Activated CD4-positive, alpha-beta T cell treated with anti-CD3 and anti-CD28 coated beads, Interleukin-2, amount 50 U/mL, for 1 hour (primary cell): ENCODE measurements at places on chromosomes 6 and 20.

DNA sequence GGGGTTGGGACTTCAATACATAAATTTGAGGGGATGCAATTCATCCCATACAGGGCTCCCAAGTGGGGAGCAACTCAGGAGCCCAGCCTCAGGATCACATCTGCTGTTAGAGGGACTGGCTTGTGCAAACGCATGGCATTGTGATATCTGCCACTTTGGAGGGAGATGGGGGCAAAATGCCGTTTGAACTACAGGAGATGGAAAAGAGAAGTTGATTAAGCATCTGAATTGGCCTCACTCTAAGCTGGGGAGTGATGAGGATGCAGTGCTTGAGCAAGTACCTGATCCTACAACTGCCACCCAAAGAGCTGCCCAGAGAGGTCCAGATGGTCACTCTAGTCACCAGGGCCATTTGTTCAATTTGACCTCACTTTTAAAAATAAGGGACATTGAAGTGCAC lies 2.0 kb downstream of the LY86 start:
- DNase-seq = no peak

DNA sequence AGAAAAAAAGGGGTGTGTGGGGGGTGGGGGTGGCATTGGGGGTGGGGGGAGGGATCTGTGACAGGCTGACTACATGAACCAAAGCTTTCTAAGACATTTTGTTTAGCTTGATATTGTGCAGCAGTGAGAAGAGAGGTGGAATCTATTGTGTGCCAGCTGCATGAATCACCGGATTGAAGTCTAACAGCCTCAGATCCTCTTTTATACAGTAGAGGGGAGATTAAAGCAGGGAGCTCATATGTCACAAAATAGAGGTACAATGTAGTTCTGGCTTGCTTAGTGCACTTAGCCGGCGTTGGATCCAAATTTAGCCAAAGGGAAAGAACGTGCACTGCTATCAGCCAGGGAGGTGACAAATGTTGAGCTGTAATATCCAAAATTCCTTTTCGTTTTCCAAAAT lies 404.2 kb upstream of the CITED2 start:
- no peak for DNase-seq

GRCh38 chr6:14658886-14659561 lies 541.5 kb downstream of the CD83 start:
- no peak for DNase-seq

- no peak for DNase-seq
These were observed 512.8 kb upstream of the JARID2 start for GRCh38 chr6:14732844-14733757.

GRCh38 chr6:95794749-95795148 lies 217.4 kb downstream of the MANEA start:
- no peak for DNase-seq

- no peak for DNase-seq
These were observed 5.8 kb downstream of the SCML4 start for GRCh38 chr6:107818272-107818671.

DNA sequence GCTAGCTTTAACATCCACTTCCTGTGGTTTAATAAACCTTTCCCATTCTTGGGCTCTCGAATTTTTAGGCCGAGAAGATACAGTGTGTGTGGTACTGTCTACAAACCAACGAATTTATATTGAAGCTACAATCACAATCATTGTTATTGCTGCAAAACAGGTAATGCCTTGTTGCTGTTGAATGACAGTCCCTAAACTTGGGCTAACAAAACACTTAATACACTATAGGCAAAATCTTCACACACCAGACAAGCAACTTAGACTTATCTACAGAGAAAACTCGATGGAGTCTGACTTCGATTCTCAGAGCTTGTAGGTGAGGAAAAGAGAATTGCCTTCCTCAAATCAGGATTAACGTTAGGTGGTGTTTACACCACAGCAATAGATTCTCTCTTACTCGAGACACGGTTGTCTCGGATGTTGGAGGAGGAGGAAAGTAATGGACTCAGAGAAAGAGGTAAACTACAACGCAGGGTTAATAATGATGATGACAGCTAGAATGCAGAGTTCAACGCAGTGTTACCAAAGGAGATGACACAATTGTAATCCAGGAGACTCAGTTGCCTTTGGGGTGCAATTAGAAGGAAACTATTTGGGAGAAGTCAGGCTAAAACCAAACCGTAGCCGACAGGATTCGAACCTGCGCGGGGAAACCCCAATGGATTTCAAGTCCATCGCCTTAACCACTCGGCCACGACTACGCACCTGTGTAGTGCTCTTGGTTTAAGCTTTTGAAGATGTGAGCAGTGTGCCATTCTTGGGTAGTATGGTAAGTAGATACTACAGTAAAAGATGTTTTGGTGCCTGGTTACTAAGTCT lies 32.5 kb upstream of the ZNF184 start:
- DNase-seq = peak; percentile 51

GRCh38 chr6:13633343-13633742 lies 18.2 kb downstream of the NOL7 start:
- DNase-seq = no peak

- DNase-seq = no peak
These were observed 92.0 kb downstream of the CD40 start for GRCh38 chr20:46209930-46210671.

GRCh38 chr6:122412001-122412400 lies 12.5 kb downstream of the HSF2 start:
- no peak for DNase-seq

DNA sequence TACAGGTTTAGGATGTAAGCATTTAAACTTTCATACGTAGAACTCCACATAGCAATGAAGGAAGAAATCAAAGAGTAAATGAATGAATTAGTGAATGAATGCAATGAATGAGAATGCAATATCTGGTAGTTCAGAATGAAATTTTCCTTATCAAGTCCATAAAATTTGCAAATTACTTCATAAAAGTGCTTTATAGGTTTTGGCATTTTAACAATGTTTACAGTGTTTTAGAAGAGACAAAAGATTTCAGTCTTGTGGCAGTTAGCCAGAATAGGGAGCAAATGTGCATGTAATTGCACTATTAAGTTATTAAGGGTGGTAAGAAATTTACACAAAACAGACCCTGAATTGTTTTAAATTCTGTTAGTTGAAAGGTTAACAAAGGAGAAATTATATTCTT lies 739.4 kb upstream of the FLRT3 start:
- no peak for DNase-seq

DNA sequence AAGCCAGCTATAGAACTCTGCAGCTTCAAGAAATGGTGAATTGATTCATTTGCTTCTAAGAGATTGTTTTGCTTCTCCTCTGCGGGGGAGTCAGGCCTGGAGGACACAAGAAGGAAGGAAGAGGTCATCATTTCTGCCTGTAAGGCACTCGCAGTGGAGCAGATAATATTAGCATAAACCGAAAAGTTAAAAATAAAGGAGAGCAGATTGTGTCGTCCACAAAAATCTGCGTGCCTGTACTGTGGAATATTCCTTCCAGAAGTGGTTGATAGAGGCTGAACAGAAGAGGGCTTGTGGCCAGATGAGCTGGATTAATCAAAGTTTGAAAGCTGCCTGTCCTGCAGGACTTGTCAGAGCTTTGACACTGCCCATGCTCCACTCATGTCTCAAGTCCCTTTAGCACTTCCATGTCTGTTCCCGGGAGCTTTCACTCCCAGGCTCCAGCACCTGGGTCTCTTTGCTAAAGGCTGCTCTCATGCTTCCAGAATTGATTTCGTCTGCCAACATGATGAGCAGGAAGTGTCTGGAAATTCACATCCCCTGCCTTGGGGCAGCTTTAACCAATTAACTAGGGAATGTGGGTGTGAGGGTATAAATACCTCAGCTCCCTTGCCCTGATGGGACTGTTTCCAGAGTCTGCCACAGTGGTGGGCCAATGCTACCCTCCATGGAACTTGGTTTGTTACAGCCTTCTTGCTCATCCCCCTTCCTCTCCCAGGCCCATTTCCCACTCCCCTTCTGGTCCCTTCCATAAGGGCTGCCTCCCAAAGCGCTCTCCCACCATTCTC lies 65.1 kb upstream of the STX16 start:
- DNase-seq = no peak

GRCh38 chr20:37911261-37911660 lies 8.3 kb downstream of the VSTM2L start:
- DNase-seq = no peak

DNA sequence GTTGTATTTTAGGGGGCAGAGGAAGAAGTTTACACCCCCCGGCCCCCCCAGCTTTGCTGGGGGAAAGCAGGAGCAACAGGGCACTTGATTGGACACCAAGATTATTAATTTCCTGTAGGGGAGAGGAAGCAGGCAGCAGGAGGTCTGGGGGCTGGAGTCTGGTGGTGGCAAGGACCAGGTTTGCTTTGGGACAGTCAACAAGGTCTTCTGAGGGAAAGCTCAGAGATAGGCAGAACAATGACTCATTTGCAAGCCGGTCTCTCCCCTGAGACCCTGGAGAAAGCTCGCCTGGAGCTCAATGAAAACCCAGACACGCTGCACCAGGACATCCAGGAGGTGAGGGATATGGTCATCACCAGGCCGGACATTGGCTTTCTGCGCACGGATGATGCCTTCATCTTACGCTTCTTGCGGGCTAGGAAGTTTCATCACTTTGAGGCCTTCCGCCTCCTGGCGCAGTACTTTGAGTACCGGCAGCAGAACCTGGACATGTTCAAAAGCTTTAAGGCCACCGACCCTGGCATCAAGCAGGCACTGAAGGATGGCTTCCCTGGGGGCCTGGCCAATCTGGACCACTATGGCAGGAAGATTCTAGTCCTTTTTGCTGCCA lies 1.6 kb downstream of the CLVS2 start:
- no peak for DNase-seq

- peak; percentile 40 for DNase-seq
These were observed 1.3 kb upstream of the PTK6 start for GRCh38 chr20:63538204-63539091.

DNA sequence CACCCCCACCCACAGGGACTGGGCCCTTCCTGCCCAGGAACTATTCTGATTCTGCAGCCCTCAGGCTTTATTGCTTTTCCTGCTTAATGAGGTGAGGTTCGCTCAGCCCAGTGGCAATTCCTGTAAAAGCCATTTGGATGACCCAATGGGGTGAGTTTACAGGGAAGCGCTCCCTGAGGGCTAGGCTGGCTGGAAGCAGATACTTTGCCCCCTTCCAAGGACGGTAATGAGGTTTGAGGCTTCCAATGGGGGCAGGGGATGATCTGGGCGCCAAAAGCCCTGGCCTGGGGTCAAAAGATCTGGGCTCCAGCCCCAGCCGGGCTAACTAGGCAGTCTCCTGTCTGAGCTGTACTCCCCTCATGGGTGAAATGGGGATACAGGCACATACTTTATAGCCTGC lies 41.8 kb downstream of the RIPOR3 start:
- no peak for DNase-seq

GRCh38 chr6:118387921-118388701 lies 160.0 kb upstream of the PLN start:
- no peak for DNase-seq

- no peak for DNase-seq
These were observed 8.7 kb downstream of the PXMP4 start for GRCh38 chr20:33711446-33711738.

DNA sequence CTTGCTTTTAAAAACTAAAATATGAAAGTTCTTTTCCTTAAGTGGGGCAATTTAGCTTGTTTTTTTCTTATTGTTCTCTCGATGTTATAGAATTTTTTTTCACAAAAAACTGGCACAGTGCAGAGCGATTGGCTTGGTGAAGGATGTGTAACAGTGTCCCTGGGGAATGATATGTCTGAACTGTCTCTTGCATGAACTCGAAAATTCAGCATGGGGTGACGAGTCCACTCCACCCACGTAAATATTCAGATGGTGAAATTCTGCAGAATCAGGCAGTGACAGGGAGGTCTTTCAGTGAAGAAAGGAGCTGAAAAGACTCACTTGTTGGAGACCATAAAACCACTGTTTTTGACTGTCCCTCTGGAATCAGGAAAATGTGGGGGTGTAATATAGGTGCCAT lies 505.3 kb downstream of the MMUT start:
- no peak for DNase-seq

- DNase-seq = no peak
These were observed 222.6 kb upstream of the QKI start for GRCh38 chr6:163191704-163192537.
